ENCODE measurements at places on chromosomes 1 and 21.

- DNase-seq: no peak
Measured at GRCh38 chr21:44368711-44369446, 15.5 kb downstream of the TRPM2 start.

- DNase-seq: no peak
Measured at GRCh38 chr1:239841631-239842030, 250.1 kb upstream of the FMN2 start.

GRCh38 chr1:168390271-168390670, 109.6 kb downstream of the TBX19 start:
- DNase-seq: no peak

DNA sequence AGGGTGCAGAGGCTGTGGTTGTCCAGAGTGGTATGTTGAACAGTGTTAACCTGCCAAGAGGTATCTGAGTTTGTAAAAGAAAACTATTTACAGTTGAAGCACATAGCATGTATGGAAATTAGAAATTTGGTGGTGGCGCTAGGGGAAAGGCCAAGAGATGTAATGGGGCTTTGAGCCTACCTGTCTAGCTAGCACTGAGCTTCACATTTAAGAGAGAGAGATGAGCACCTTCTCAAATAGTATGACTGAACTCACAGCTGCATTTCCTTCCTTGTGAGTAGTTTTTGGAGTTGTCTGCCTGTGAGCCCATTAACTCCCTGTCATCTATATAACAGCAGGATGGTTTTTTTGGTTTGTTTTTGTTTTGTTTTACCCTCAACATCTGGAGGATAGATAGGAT, 4.0 kb downstream of the CLIC4 start:
- DNase-seq: no peak

DNA sequence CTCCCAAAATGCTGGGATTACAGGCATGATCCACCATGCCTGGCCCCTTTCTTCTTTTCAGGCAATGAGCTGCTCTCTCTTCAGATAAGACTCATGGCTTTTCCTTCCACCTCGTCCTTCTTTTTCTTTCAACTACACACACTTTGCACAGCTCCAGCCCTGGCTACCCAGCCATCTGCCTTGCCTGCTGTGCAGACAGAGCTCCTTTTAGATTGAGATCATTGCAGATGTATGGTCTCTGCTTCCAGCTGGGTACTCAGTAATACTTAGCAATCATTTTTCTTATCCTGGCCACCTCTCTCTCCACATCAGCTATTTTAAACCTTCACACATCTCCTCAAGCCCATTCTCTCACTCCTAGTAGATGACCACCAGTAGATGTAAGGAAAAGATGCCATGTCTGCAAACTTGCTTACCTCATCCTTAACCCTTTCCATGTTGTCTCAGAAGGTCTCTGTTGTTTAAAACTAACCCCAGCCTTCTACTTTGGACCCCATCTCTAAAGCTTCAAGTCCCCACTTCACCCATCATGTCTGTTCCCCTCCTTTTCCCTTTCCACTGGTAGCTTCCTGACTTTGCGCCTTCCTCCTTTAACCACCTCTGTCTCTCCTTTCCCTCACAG, 7.3 kb downstream of the RAB4A start:
- DNase-seq: no peak

Data from bone marrow (tissue), 2 donors.